ENCODE measurements at places on chromosomes 5 and 9.

GRCh38 chr5:137822158-137822764, 45.4 kb upstream of the MYOT start:
- DNase-seq: no peak

DNA sequence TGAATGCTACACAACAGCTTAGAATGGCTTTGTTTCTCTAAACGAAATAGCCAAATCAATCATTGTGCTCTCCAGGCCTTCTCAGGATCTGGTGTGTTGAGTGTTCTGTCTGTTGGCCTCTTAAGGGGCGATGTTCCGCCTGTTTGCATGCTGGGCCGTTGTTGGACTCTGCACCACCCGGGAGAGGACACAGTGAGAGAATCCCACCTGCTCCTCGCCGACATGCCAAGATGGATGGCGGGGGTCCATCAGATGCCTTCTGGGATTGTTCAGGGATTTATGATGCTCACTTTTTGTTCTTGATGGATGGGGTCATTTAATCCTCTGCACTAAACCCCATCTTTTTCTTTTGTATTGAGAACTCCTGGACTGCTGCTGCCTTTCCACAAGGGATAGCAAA, 159.9 kb downstream of the NTRK2 start:
- DNase-seq: no peak

GRCh38 chr5:80206282-80206681, 49.6 kb downstream of the SERINC5 start:
- DNase-seq: no peak

DNA sequence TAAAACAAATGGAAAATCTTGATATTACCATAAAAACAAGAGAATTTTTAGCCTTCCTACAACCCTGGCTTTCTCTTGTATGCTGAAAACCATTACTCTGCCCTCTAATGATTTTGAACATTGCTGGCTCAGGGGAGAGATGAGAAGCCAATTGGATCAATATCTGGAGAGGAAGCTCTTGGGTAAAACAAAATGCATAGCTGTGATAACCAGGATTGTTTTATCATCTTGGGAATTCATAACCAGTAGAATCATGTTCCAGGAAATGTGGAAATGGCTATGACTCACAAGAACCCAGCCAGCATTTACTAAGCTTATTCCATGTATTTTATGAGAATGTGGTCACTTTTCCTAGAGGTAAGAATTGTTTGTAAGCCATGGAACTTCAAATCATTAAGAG, 51.1 kb upstream of the CTNND2 start:
- DNase-seq: no peak

GRCh38 chr9:131277287-131277909, 1.1 kb upstream of the FAM78A start:
- no peak for DNase-seq

GRCh38 chr5:77568082-77568481, 70.4 kb downstream of the OTP start:
- no peak for DNase-seq

- no peak for DNase-seq
Observed at GRCh38 chr5:119288379-119289033, 67.3 kb upstream of the TNFAIP8 start.

DNA sequence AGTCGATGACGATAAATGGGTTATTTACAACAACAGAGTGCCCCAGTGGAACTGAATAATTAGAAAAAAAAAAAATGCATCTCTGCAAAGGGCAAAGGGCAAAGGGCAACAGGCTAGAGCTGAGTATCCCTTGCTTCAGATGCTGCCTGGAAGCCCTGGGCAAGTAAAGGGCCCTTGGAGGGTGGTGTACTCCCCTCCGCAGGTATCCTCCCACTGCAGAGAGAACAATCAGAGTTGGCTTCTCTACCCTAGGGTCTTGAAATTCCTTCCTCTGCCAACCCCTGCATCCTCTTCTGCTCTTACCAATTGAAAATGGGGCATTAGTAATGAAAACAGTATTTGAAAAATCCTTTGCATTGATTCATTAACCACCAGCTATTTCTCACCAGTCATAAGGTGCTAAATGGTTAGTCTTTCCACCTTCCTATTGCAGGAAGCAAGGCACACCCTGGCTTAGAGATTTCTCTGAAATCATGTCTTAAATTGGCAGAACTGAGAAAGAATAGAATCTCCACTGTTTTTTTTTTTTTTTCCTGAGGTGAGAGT, 122.6 kb downstream of the SEMA6A start:
- no peak for DNase-seq

GRCh38 chr9:14298601-14299022, 15.3 kb downstream of the NFIB start:
- no peak for DNase-seq

DNA sequence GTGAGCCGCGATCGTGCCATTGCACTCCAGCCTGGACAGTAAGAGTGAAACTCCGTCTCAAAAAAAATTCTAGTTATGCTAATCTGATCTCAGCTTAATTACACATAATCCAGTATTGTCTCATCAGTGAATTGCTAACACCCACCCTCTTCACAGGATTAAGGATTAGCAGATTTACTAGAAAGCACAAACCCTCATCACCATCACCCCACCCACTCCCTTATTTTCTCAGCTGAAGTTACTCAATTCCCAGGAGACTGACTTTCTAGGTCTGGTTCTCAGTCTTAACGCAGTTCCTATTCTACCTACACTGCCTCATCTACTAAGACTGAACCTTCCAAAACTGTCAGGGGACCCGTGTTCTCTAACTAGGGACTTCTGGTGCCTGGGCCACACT, 9.0 kb downstream of the TOR1B start:
- no peak for DNase-seq

DNA sequence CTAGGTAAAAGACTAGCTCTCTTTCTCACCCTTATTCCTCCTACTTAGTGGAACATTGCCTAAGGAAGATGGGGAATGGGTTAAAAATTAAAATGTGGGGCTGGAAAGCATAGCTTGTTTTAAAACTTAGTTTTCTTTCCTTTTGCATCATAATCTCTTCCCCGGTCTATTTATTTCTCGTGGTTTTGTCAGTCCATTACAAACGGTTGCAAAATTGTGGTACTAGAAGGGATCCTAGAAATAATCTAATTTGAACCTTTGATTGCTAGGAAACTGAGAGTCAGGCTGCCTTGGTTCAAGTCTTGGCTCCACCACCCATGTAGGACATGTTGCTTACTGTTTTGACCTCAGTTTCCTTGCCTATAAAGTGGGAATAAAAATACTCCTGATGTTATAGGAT, 1.3 kb downstream of the IL31RA start:
- no peak for DNase-seq

DNA sequence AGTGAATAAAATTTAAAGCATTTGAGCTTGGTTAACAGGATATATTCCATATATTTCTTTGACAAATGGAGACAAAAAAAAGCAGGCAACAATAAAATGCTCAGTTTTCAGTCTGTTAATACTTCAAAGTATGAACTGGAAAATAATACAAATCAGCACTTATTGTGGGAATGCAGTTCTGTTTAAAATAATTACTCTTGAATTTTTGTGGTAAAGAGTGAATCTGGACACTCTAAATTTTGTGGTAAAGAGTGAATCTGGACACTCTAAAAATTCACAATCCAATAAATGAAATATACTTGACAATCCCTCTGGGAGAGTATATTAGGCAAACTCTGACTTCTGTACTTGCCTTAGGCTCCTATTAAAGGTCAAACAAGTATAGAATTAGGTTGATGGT, 141.9 kb upstream of the RASA1 start:
- DNase-seq: no peak

DNA sequence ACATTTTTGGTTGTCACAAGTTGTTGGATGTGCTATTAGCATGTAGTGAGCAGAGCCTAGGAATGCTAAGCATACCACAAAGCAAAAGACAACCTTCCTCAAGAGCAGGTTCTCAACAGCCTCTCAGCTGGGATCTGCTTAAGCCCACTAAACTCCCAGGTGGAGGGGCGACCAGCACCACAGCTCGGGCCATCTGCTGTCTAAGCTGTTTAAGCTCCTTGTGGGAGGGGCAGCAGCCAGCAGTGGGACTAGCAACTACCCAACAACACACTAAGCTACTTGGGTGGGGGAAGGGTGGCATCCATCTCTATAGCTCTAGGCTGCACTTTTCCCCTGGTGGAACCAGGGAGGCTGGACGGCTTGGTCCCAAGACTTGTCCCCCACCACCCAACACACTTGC, 1052.7 kb upstream of the ARRDC3 start:
- no peak for DNase-seq

DNA sequence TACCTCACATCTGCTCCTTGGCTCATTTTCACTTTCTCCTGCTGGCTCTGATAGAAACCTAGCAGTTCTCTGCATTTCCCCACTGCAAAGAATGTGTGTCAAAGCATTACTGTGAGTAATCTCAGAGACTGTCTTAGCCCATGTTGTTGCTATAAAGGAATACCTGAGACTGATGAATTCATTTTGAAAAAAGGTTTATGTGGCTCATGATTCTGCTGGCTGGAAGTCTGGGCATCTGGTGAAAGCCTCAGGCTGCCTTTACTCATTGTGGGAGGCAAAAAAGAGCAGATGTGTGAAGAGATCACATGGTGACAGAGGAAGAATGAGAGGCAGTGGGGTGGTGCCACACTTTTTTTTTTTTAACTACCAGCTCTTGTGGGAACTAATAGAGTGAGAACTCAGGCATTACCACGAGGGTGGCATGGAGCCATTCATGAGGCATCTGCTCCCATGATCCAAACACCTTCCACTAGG, 191.6 kb upstream of the CTNND2 start:
- no peak for DNase-seq

- DNase-seq: no peak
Observed at GRCh38 chr9:100401042-100401441, 25.9 kb upstream of the MSANTD3 start.

DNA sequence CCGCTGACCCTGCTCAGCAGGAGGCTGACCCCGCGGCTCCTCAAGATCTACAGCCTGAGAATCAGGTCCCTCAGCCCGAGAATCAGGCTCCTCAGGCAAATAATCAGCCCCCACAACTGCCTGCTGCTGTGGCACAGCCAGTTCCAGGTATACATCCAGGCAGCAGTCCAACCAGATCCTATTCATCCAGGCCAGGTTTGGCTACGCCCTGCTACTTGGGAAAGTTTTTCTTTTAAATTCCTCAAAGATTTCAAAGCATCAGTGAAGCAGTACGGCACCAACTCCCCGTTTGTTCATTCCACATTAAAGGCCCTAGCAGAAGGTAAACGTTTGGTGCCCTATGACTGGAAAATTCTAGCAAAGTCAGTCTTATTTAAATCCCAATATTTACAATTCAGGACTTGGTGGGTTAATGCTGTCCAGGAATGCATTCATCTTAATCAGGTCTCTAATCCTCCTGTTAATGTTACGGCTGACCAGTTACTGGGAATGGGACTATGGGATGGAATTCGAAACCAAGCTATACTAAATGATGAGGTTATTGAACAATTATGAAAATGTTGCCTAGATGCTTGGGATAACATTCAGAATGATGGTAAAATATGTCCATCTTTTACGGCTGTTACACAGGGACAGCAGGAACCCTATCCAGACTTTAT, 102.3 kb downstream of the SYK start:
- DNase-seq: no peak

DNA sequence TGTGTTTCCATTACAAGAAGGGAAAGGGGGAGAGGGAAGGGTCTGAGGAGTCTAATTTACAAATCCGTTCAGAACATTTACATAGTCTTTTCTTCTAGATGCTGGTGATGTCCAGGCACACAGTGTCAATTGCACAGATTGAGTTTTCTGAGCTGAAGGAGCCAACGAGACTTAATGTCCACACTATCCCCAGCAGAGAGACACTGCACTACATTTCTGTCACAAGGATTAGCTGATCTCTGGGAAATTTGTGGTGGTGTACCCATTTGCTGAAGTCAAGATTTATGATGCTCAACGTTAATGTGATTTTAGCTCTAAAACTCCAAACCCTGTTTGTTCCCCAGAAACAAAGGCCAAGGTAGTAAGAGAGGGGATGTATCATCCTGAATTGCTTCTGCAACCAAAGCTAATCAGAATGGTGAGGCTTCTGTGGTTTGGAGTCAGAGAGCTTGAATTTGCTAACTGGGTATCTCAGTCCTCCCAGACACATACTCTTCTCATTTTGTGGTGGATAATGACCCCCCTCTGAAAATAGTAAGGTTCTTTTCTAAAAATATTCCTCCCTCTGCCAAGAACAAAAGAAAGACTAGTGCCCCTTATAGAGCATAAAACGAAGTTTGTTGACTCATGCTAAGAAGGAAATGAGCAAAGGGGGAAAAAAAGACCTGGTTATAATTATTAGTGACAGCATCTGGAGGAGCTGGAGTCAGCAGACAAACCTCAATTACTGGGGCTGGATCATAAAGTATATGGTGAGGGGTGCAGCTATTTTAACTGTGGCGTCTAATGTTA, 416.9 kb downstream of the PSAT1 start:
- DNase-seq: no peak

GRCh38 chr9:94979904-94980507, 253.5 kb downstream of the AOPEP start:
- no peak for DNase-seq

- DNase-seq: peak; percentile 6
Observed at GRCh38 chr5:144460600-144460999, 289.9 kb downstream of the KCTD16 start.

DNA sequence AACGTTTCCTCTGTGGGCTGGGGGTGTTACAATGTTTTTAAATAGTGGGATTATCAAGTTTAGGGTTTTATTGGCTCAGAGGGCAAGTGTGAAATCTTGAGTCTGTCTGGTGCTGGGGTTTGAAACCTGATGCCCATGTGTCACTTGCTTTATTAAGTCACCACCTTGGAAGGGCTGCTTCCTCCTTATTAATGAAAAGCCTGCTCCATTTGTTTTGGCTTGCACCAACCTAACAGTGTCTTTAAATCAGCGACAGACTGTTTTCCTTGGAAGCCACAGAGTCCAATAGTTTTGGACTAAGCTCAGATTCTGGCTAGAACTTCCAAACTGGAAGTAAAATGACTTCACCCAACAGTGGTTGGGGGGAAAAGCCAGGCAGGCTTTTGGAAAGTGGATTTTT, 10.7 kb upstream of the PALM2AKAP2 start:
- no peak for DNase-seq

DNA sequence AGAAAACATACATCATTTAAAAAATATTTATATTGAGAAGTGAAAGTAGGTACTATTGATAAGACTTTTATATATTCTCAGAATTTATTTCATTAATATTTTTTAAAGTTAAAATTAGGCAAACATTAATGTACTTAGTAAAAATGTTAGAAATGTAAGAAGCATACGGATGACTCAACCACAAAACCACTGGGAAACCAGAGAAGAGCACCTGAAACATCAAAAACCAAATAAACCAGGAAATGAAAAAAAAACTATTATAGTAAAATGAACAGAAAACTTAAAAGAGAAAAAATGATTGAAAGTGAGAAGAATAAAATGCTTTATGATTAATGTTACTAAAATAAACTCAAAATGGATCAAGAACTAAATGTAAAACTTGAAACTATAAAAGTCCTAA, 233.2 kb upstream of the DAB2 start:
- DNase-seq: no peak

- DNase-seq: no peak
Observed at GRCh38 chr9:137784046-137784445, 93.5 kb upstream of the CACNA1B start.

GRCh38 chr5:144237851-144238250, 67.2 kb downstream of the KCTD16 start:
- DNase-seq: no peak

GRCh38 chr5:78758169-78758839, 109.7 kb upstream of the LHFPL2 start:
- DNase-seq: no peak

- DNase-seq: no peak
Observed at GRCh38 chr9:549455-549997, 292.0 kb upstream of the DMRT1 start.

Data from NCI-H1105 treated with DMSO at 0.1 percent for 48 hours (cell line).